ENCODE measurements at places on chromosomes 6 and 20. TPM values are rescaled to one million over a fixed set of nuclear protein-coding genes. Genes with fewer than 3 reads are reported as not detected.

GRCh38 chr6:119273272-119274196 lies 76.0 kb downstream of the MAN1A1 start:
- DNase-seq, result no peak

DNA sequence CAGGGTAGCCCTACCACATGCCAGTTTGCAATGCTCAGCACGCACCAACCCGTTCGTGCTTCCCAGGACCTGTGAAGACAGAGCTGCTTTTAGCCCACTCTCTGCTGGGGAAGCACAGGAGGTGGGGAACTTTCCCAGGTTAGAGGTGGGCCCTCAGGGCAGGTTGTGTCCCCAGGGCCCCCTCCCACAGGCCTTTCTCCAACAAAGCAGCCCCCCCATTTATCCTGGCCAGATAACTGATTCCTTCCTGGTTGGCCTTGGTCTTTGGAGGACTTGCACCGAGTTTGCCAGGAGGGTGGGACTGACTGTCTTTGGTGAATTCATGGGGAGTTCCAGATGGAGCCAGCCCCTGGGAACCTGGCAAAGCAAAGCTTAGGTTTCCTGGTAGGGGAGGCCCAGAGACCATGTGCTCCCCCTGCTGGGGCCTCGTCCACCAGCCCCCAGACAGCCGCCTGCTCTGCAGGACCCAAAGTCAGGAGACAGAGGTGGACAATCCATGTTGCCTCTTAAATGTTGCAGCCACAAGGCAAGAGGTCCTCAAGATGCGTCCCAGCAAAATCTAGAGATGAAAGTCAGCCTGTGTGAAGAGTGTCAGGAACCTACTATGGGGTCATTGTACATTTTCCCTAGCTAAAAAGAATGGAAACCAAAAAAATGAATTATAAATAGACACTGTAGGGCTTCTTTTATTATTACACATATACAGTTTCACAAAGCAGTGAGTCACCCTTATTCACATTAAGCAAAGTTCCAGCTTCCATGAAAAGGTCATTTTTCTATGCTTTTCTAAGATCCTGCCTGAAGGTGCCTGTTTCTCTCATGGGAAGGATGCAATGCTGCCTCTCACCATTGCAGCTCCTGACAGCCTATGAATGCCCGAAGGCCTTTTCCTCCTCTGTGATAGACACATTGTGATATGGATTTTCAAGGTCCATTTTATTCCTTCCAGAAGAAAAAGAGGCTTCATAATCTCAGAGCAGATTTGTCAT lies 497.8 kb downstream of the PREX1 start:
- peak; percentile 22 for DNase-seq

The KCNK15 gene
- 0.27 TPM for total RNA-seq

- no peak for DNase-seq
Observed at GRCh38 chr6:106110164-106110826, 24.2 kb downstream of the PRDM1 start.

- DNase-seq, result no peak
Observed at GRCh38 chr20:4840801-4841200, 119.1 kb downstream of the PRND start.

- no peak for DNase-seq
Observed at GRCh38 chr6:20876036-20876435, 341.8 kb downstream of the CDKAL1 start.

The ZNF311 gene
- total RNA-seq, result 0.27 TPM

GRCh38 chr6:157528931-157529653 lies 148.1 kb downstream of the ZDHHC14 start:
- no peak for DNase-seq

DNA sequence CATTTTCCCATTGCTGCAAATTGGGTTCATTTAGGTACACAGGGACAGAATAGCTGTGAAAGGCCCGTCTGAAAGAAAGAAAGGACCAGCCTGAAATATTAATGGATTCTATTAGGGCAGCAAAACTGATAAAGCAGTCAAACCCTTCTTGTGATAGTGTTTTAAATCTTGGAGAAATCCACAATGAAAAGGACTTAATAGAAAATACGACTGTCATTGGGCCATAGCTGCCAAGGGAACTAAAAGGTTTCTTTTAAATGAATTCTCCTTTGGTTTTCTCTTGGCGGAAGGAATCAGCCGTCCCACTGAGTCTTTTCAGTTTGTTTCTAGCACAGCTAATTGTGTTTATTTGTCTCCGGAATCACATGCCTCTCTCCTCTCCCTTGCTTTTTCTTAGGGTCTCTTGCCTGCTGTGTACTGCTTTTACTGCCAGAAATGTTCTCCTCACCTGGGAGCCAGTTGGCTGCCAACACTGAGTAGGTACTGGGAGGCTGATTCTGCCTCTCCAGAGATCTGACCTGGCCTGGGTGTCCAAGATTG lies 11.3 kb downstream of the PAQR8 start:
- DNase-seq, result no peak

DNA sequence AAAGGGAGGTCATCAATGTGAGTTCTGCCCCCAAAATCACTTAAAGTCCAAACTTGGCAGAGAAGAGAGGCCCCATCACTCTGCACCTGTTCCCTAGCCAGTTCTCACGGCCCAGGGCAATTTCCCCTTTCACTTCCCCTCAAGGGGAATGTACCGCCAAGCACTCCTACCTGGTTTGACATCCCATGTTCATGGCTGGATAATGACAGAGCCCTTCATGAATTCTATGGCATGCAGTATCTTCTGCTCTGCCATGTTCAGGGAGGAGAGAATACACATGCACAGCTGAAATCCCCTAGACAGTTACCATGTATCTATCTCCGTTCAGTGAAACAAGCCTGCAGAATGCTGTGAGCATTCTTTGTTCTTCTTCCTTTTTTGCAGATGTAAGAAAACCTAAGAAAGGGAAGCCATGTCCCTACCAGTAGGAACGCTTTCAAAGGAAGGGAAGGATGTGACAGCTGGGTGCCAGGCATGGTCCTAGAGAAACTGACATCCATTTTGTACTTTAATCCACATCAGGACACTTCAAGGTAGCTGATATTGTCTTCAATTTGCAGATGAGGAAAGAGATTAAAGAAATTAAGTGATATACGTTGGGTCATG lies 79.8 kb upstream of the ARID1B start:
- DNase-seq, result no peak

GRCh38 chr20:10553326-10553984 lies 118.3 kb downstream of the SLX4IP start:
- DNase-seq, result peak; percentile 45

DNA sequence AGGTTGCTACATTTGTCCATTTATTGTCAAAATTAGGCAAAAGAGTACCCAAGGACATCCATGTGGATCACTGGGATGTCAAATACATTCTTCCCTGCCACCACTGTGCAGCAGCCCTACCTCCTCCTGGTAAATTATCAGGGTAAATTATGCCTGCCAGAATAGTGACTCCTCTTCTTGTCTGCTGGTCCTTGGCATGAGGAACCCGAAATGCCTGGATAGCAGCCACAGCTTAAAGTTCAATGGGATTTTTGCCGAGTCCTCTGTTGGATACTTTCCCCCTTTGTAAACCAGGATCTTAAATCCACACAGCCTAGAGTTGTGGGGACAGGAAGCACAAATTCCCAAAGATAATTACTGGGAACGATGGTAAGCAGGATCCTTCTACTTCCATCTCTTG lies 173.3 kb downstream of the RFX6 start:
- DNase-seq, result no peak

- DNase-seq, result no peak
Observed at GRCh38 chr6:2939315-2940009, 31.9 kb downstream of the SERPINB6 start.

GRCh38 chr6:122758927-122759334 lies 20.6 kb upstream of the FABP7 start:
- no peak for DNase-seq

GRCh38 chr6:142542704-142543233 lies 241.0 kb downstream of the ADGRG6 start:
- DNase-seq, result no peak

GRCh38 chr6:154991207-154991606 lies 3.9 kb upstream of the TIAM2 start:
- no peak for DNase-seq

DNA sequence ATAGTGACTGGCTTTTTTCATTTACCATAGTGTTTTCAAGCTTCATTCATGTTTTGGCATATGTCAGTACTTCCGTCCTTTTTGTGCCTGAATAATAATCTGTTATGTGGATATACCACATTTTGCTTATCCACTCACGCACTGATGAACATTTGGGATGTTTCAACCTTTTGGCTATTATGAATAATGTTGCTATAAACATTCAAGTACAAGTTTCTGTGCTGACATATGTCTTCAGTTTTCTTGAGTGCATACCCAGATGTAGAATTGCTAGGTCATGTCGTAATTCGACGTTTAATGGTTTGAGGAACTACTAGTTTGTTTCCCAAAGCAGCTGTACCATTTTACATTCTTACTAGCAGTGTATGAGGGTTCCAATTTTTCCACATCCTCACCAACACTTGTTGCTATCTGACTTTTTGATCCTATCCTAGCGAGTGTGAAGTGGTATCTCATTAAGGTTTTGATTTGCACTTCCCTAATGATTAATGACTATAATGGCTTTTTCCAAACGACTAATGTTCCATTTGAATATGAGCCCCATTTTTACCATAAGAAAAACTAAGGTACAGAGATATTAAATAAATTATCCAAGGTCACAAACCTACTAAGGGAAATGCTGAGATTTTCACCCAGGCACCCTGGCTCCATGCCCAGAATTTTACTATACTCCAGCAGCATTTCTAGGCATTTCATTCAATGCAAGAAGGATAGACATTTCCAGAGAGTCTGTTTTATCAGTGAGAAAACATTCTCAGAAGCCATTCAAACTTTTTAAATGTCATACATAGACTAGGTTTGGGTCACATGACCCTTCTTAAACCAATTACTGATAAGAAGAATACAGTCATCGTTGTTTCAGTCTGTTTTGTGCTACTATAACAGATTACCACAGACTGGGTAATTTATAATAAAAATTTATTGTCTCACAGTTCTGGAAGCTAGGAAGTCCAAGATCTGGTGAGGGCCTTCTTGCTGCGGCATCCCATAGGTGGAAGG lies 71.1 kb upstream of the RUNX2 start:
- no peak for DNase-seq

The HLA-DOA gene
- 209 TPM for total RNA-seq

DNA sequence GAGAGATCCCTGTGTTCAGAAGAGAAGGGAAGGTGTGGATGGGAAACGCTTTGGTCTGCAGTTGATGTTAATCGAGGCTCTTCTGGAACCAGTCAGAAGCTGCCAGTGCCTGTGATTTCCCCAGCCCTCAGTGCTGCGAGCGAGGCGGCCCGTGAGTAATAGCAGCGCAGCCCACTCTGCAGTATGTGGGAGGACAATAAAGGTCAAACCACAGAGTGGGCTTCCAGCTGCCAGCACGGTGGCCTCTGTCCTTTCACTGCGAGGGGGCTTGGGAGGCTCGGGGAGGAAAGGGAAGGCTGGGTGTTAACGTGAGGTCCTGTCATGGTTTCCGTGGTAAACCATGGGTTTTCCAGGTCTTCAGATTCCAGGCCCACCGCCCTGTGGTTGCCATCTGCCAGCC lies 32.3 kb upstream of the TAGAP start:
- no peak for DNase-seq

DNA sequence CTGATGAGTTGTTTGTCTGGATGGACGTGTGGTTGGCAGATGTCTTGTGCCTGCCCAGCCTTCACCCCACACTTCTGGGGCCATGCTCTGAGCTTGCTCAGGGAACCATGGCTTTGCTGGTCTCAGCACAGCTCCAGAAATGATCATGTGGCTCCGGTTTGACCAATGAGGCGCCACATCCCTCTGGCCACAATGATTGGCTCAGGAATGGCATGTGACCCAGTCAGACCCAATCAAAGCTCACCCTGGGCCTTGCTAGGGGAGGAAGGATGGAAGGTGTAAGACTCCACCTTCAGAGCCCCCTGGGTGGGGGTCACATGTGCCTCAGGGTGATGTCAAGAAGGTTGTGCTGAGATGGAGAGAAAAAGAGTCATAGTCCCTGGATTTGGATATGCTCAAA lies 281.6 kb upstream of the SULF2 start:
- DNase-seq, result no peak

GRCh38 chr6:126016591-126016990 lies 30.3 kb downstream of the TRMT11 start:
- DNase-seq, result no peak

DNA sequence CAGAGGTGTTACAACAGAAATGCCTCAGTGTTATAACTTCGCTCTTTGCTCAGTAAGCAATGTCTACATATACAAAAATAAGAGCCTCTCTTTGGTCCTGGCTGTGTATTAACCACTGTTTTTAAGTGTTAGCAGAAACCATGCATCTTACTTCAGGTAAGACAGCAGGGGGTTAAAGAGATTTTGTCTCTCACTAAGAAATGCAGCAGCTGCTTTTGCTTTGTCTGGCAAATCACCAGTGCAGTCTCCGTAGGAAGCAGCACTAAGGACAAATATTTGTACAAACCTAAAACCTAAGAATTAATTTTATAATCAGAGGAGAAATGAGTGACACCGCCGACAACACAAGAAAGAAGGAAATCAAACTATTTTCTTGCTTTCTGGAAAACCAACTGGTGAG lies 758 bp downstream of the SMIM28 start:
- DNase-seq, result no peak

The HEY2 gene
- not detected for total RNA-seq

DNA sequence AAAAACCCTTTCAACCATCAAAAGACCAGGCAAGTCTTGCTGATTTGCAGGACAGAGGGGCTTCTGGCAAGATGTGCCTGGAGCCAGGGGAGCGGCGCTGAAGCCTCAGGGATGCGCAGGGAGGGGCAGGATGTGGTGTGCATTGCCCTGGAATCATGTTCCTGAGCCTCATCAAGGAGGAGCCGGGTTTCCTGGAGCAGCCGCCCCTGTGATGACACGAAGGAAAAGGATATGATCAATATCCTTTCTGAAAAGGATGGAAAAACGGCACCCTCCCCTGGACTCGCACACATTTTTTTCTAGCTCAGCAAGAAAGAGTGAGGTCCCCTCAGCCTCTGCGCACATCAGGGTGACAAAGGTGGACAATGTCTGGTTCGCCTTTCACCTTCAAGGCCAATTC lies 173.1 kb upstream of the SSTR4 start:
- DNase-seq, result no peak

The B4GALT5 gene
- 12.4 TPM for total RNA-seq

The MEP1A gene
- total RNA-seq, result not detected

DNA sequence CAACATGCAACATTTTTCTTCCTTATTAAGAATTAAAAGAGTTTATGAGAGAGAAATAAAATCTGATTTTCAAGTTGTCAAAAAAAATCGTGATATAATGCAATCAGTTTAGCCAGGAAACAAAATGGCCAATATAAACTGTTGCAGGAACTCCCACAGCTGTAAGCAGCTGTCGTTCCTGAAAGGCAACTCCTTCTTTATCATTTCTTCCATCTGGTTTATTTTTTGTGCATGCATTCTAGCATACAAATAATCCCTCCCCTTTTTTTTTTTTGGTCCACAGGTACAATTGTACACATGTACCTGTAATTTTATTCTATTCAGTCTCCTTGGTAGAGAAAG lies 19.7 kb downstream of the TRAF3IP2 start:
- no peak for DNase-seq

The FAM162B gene
- total RNA-seq, result not detected
